ENCODE measurements at places on chromosomes 2 and 18. TPM values are rescaled to one million over a fixed set of nuclear protein-coding genes. Genes with fewer than 3 reads are reported as not detected.

DLGAP1 gene
- 277 TPM for total RNA-seq

TWIST2 gene
- not detected for total RNA-seq

RGPD3 gene
- 1.3 TPM for total RNA-seq

CD8B gene
- total RNA-seq: not detected

MEIS1 gene
- 27.5 TPM for total RNA-seq

ITGB6 gene
- total RNA-seq: not detected

GALNT5 gene
- under 0.01 TPM for total RNA-seq

KCNK3 gene
- 5.0 TPM for total RNA-seq
